AG09309 (cell line): ENCODE measurements at places on chromosomes 2 and 18.

- DNase-seq: no peak
Measured at GRCh38 chr2:137966043-137966442, 1.8 kb downstream of the HNMT start.

GRCh38 chr2:12090590-12090989 is 344.2 kb downstream of the LPIN1 start:
- DNase-seq: no peak

DNA sequence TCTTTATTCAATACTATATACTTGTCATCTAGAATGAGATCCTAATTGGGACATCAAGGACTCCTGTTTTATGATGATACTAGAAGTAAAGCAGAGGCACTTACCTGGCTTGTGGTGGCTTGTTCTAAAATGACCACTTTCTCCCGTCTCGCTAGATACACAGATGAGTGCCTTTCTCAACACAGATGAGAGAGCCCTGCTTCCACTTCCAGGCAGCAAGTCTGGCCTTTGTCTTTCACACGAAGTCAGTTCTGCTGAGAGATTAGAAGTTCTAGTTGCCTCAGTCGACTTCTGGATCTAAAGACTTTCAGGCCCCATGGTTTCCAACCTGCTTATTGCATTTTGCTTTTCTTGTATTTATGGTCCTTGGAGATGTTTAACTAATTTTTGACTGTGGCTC is 70.3 kb downstream of the PPP1R1C start:
- no peak for DNase-seq

DNA sequence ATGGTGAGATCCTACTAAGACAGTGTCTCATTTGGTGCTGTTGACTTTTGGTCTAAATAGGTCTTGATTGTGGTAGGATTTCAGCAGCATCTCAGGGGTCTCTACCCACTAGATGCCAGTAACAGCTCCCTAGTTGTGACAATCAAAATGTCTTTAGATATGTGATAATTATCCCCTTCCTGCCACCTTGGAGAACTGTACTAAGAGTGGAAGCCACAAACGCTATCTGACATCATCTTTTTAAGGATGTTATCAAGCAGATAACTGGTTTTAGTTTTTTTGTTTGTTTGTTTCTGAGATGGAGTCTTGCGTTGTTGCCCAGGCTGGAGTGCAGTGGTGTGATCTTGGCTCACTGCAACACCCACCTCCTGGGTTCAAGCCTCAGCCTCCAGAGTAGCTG is 3.1 kb downstream of the MGAT5 start:
- no peak for DNase-seq

DNA sequence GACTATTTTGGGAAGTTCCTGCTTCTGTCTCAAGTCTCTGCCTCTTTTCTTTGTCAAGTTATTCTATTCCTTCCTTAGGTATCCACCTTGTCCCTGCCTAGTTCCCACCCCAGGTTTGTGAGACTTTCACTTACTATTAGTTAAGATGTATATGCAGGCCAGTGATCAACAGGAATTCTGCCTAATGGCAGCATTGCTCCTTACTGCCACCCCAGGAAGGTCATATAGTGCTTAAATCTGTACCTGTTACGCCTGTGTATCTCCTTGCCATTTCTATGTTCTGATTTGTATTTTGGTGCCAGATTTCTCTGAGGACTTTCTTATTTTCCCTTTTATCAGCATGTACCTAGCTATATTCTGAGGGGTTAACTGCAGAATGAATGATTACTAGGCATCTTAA is 746.0 kb upstream of the TMEFF2 start:
- DNase-seq: no peak

- no peak for DNase-seq
Measured at GRCh38 chr2:239634769-239635168, 233.9 kb upstream of the HDAC4 start.

DNA sequence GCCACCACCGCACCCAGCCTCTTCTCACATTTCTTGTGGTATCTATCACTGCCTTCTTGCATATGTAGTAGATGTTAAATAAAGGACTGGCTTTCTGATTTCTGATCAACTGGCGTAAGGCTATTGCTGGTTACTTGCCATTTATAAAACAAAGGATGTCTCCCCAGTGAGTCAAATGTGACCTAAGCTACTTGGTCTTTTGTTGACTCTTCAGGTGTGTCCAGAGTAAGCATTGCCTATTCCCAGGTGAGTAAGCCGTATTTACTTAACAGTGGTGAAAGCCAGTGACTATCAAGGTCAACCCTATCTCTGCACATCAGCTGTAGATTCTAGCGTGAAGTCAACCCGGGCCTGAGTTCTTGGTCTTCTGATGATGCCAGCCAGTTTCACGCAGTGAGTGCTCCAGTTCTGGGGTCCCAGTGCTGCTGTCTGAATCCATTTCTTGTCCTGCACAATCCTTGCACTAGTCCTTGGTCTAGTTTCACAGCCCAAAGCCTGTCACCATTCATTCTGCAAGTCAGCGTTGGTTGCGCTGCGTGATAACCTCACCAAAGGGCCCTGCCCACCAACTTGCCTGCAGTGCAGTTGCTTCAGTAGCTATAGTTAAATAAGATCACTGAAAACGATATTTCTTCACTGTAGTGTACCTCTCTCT is 120.2 kb downstream of the GBX2 start:
- no peak for DNase-seq

- DNase-seq: no peak
Measured at GRCh38 chr2:189511210-189511959, 69.2 kb downstream of the SLC40A1 start.

- no peak for DNase-seq
Measured at GRCh38 chr2:43155851-43156411, 70.5 kb downstream of the ZFP36L2 start.

DNA sequence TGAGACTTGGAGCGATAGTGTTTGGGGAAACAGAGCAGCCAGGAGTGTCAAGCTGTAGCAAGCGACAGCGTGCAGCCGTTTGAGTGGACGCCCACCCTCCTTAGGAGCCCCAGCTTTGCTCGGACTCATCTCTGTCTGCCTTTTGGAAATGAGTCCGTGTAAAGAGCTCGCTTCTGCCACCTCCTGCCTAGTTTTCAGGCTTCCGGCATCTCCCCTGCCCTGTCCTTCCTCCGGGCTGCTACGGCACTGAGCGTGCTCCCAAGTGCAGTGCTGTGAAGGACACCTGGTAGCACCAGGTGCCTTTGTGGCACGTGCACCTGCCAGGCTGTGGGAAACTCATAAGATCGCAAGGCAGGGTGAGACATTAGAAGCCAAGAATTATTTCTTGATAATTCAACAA is 117.1 kb downstream of the RNF144A start:
- no peak for DNase-seq

DNA sequence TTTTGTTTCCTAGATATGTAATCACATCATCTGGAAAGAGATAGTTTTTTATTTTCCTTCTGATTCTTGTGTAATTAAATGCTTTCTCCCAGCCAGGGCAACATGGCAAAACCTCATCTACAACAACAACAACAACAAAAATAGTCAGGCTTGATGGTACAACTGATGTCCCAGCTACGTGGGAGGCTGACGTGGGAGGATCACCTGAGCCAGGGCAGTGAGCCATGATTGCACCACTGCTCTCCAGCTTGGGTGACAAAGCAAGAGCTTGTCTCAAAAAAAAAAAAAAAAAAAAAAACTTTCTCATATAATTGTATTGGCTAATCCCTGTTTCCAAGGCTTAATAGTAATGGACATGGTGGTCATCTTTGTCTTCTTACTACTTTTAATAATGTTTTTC is 26.4 kb upstream of the PGAP1 start:
- DNase-seq: no peak

GRCh38 chr2:233988581-233988980 is 61.9 kb upstream of the SPP2 start:
- no peak for DNase-seq

DNA sequence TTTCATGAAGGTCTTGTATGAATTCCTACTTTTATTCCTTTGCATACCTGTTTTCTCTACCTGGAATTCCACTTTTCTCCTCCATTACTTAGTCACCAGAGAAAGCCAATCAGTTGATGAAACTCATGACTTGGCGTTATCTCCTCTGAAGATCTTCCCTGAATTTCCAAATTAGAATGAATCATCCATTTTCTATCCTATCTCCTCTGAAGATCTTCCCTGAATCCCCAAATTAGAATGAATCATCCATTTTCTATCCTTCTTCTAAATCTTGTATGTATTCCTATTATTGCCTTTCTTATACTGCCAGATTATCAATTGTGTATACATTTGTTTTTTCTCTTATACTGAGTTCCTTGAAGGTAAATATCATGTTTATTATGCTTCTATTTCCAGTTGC is 440.4 kb downstream of the CCDC85A start:
- DNase-seq: no peak

GRCh38 chr18:34624551-34624950 is 85.5 kb upstream of the DTNA start:
- DNase-seq: no peak

DNA sequence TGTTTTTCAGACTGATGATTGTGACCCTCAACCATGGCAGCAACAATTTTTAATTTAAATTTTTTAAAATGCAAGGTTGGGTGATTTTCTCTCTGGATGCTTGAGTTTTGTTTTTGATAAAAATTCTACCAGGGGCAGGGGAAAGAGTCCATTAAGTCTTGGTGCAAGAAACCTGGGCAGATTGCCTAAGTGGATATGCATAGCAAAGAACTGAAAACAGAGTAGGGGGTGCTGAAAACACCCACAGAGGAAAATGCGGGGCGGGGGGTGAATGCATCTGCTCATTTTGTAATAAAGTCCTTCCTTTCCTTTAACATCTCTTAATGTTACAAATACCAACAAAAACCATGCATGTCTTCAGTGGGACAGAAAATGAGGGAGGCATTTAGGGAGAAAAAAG is 138.0 kb downstream of the NEDD4L start:
- DNase-seq: no peak

GRCh38 chr2:179483131-179483530 is 218.5 kb upstream of the SESTD1 start:
- DNase-seq: no peak

DNA sequence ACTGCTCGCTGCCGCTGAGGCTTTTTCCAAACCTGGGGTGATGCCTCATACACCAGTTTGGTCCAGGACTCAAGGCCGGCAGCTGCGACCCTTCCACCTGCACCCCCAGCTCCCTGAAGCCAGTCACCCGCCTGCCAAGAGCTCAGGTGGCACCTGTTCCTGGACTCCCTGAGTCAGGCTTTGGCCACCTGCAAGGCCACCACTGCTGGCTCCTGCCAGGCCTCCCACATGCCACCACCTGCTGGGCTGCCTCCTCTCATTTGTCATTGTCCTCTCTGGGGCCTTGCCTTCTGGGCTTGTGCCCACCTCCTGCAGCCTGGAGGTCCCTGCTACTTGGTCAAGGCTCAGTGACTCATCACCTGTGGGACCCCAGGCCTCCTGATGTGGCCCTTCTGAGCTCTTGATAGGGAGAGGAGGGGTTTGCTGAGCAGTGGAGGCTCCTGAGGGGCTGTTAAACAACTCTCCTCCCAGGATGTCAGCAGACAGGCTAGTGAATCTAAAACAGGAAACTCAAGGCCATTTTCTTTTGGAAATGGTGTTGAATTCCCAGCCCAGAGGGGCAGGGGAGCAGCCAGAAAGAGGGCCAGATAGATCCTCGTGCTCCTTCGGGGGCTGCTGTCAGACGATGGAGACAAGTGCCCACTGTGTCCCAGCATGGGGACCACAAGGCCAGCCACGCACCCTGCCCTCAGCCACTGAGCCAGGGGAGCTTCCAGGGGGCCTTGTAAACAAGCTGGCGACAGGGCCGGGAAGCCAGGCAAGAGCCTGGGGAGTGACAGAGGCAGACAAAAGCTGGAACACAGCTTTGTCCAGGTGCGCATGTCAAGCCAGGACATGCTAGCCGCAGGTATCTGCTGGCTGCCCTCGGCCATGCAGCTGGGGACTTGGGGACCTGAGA is 416.8 kb downstream of the LRATD1 start:
- DNase-seq: no peak

GRCh38 chr18:32383050-32383819 is 87.4 kb downstream of the GAREM1 start:
- peak; percentile 42 for DNase-seq

DNA sequence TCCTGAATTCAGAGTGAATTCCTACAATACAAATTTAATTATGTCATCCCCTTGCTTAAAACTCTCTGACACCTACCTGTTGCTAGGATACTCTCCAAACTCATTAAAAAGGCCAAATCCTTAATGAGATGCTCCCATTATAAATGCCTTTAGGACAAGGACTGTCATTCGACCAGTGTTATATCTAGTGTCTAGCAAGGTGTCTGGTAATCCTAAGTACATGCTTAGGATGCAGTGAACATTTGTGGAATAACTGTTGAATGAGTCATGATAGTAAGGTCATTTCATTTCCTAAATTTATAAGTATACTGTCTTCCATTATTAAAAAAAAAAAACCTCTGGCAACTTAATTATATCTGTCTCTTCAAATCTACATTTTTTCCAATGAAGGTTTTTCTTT is 588.9 kb upstream of the NRXN1 start:
- no peak for DNase-seq

- no peak for DNase-seq
Measured at GRCh38 chr2:59276033-59276432, 1034.9 kb upstream of the FANCL start.

DNA sequence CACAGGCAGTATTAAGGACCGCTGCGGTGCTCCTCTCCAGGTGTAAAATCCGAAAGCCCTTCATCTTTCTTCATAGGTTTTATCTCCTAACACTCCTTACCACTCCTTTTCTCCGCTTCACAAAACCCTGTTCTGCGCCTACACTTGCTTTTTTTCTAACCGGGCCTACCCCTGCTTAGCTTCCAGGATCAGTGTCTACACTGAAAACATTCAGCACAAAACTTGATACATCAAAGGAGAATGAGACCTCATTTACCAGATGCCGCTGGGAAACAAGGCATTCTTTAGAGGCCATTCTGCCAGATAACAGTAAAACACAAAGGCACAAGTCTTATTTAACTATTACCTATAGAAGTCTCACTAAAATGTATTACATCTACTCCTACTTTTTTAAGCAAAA is 13.1 kb downstream of the CHST10 start:
- no peak for DNase-seq

- no peak for DNase-seq
Measured at GRCh38 chr2:170716851-170717598, 1.9 kb downstream of the SP5 start.

DNA sequence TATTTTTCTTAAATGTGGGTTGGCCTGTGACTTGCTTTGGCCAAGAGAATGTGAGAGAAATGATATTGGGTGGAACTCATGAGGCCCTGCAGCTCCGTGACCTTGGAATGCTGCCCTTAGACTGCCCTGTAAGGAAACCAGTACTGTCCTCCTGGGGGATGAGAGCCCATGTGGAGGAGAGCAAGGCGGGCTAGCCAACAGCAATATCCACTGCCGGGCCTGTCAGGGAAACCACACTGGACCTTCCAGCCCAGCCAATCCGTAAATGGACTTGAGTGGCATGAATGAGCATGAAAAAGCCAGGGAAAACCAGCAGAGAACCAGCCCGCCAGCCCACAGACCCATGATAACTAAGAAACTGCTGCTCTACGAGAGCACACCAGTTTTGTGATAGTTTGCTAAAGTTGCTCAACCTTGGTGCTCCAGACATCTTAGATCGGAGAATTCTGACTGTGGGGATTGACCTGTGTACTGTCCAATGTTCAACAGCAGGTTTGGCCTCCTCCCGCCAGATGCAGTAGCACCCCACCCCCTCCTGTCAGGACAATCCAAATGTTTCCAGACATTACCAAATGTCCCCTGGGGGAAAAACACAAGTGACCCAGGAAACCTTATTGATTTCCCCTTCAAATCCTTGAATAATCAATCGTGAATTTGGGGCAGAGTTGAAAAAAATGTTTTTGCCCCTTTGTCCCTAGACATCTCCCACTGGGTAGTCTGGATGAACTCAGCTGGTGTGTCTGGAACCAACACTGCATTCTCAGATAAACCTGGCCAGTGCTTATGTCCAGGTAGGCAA is 27.2 kb downstream of the ALPK2 start:
- no peak for DNase-seq

- no peak for DNase-seq
Measured at GRCh38 chr2:121483846-121484245, 46.8 kb upstream of the RNU4ATAC start.
